ENCODE measurements at places on chromosomes 16 and 17. TPM values are rescaled to one million over a fixed set of nuclear protein-coding genes. Genes with fewer than 3 reads are reported as not detected.

- peak; percentile 47 for DNase-seq
These were observed at the start of gene CENPV for GRCh38 chr17:16353317-16354174. Gene CENPV, minus strand, starts transcription at chr17:16353469. Its CDS starts 33 bp downstream, at chr17:16353436.

DNA sequence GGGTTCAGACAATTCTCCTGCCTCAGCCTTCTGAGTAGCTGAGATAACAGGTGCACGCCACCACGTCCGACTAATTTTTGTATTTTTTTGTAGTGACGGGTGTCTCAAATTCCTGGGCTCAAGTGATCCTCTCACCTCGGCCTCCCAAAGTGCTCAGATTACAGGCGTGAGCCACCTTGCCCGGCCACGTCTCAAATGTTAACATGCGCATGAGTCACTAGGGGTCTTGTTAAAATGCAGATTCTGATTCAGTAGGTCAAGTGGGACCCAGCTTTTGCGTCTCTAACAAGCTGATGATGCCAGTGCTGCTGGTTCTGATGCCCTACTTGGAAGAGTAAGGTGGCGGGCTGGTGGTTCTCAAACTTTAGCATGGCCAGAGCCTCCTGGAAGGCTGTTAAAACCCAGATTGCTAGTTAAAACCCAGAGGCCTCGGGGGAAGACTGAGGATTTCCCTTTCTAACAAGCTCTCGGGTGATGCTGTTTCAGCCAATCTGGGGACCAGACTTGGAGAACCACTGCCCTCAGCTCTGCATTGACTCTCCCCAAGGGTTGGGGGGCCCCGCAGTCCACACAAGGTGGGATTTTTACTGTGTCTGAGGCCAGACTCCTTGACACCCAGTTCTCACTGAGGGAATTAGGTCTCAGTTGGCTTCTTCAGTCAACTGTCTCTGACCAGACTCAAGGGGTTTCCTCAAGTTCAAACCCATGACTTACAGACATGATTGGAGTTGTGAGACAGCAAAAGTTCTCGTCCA lies 17.9 kb downstream of the SCNN1B start:
- DNase-seq, result no peak

DNA sequence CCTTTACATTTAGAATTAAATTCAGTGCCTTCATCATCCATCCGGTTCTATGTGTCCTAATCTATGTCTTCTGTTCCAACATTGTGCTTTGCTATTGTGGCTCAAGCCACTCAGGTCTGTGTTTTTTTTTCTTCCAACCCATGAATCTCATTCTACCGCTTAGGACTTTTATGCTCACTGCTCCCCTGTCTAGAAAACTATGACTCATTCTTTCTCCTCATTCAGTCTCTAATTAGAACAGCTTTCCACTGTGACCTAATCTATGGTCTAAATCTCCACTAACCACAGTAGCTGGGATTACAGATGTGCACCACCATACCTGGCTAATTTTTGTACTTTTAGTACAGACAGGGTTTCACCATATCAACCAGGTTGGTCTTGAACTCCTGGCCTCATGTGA lies 418.7 kb downstream of the KCNJ2 start:
- DNase-seq, result no peak

DNA sequence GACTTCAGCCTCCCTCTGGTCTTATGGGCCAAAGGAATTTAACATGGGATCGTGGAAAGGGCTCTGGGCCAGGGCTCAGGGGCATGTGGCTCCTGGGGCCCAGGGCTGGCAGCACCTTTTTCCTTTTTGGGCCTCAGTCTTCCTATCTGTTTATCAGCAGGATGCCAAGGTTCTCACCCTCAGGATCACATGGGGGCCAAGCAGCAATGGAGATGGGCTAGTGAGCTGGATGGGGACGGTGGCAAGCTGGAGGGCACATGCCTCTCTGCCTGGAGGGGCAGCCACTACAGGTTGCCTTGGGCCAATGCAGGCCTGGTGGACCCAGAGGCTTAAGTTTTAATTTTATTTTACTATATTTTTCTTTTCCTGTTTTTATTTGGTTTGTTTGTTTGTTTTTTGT lies 95.4 kb downstream of the CYLD start:
- DNase-seq, result no peak

DNA sequence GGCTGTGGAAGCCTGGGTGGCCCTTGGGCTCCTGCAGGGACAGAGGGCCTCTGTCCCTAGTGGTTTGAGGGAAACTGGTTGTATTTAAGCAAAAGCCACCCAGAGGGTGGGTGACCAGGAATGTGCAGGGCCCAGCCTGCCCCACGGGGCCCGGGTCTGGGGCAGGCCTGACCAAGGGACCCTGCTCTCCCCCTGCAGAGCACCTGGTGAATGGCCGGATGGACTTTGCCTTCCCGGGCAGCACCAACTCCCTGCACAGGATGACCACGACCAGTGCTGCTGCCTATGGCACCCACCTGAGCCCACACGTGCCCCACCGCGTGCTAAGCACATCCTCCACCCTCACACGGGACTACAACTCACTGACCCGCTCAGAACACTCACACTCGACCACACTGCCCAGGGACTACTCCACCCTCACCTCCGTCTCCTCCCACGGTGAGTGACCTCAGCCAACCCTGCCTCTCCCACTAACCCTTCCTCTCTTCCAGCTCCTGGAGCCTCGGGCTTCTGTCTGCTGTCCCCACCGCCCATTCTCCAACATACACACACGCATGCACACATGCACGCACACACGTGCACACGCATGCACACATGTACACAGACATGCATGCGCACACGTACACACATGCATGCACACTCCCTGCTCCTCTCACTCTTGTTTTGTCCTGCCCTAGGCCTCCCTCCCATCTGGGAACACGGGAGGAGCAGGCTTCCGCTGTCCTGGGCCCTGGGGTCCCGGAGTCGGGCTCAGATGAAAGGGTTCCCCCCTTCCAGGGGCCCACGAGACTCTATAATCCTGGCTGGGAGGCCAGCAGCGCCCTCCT lies 10.4 kb downstream of the GALK1 start:
- DNase-seq, result no peak

DNA sequence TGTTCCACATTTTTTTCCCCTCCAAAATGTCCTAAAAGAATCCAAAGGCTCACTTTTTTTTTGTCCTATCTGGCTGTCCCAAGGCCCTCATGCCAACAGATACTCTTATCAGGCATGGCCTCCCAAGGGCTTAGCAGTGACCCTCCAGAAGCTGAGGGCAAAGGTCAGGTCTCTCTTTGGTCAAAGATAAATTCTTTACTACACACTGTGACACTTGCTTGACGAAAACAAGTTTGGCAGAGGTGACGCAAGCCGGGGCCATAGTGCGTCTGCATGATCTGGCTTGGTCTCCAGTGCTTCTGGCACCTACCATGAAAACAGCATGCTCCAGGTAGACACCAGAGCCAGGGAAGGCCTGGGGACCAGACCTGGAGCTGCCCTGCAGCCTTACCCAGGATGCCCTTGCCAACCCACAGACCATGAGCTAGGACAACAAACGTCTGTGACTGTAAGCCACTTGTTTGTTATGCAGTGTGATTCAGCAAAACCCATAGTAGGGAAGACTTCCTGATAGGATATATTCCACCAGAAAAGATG lies 48.5 kb upstream of the IRF8 start:
- no peak for DNase-seq

Gene CENPV
- 29.6 TPM for total RNA-seq

Gene KRT31
- total RNA-seq, result not detected

DNA sequence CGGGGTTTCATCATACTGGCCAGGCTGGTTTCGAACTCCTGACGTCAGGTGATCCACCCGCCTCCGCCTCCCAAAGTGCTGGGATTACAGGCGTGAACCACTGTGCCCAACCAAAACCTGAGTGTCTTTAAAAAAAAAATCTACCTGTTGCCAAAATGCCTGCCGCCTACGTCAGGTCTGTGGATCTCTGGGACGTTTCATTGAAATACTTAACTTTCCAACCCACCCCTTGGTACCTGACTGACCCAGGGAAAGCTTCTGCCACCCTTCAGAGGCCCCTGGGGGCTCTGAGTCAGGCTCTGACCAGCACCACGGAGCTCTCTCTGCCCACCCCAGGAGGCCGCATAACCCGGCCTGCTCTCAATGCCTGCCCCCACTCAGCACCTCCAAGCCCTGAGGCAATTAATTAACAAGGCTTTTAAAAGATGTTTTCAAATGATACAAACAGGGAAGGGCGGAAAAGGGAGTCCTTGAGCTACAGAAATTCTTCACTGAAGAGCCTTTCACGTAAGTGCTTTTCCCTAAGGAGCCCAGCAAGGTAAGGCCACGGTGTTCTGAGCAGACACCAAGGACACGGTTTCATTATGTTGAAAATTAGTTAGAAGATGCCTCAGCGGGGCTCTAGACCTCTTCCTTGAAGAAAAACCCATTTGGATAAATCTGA lies 29.3 kb upstream of the GSG1L start:
- no peak for DNase-seq

DNA sequence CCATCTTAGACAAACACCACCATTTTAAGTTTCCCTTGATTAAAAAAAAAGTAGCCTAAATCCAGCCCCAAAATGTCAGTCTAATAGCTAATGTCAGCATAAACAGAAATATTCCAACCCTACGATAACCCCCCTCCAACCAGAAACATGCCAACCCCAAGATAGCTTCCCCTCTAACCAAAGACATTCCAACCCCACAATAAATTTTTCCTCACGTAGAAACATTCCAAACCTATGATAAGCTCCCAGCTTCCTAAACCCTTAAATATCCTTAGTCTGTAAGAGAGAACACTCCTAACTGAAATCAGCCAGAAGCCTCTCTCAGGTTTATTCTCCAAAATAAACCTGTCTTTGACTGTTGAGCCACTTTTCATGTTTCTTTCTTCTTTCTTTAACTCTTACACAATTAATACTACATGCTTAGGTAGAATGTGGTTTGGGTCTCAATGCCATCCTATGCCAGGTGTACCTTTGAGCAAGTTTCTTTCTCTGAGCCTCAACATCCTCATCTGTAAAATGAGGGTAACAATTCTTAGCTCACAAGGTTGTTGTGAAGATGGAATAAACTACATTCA lies 10.5 kb upstream of the KRT38 start:
- DNase-seq, result no peak

GRCh38 chr16:73890186-73891128 lies 406.2 kb upstream of the PSMD7 start:
- DNase-seq, result no peak

DNA sequence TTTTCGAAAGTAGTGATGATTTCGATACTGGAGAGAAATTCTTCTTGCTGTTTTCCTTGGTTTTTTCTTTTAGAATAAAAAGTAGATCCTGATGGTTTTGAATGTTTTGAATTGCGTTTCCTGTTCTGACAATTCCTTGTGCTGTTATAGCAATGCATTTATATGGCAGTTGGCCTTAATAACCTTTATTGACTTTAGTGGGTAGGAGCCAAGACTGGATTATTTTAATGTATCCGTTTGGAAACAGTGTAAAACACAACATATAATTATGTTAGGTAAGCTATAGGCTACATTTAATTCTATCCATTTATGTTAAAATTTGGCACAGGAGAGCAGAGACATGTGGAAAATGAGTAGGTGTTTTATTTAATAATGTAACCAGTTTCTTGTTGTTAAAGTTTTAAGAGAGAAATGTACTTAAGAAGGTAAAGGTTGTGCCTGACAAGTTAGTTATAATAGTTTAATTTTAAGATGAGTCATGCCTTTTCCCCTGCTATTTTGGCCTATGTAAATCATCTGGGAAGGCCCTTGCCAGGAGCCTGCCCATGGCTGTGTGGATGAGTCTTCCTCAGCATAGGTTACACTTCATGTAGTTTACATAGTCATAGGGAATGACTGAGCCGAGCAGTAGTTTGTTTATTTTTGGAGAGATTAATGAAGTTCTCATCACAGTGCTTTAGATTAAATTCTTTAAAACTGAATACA lies 189.9 kb downstream of the FTO start:
- DNase-seq, result peak; percentile 38

DNA sequence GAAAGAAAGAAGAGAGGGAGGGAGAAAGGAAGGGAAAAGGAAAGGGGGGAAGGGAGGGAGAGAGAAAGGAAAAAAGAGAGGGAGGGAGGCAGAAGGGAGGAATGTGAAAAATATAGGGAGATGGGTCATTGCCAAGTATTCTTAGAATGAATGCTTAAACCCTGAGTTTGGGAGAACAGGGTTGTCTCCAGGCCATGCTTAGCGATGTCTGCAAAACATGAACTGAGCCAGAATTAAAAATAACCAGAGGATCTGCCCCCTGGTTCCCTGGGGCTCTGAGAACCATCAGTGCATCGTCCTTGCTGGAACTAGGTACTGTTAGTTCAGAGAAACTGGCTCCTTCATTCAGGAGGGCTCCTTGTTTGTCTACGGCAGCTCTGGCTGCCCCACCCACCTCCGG lies 170.4 kb downstream of the IRX5 start:
- no peak for DNase-seq

All from adrenal gland (tissue), 19 donors.